ENCODE measurements at places on chromosomes 7 and 10.

DNA sequence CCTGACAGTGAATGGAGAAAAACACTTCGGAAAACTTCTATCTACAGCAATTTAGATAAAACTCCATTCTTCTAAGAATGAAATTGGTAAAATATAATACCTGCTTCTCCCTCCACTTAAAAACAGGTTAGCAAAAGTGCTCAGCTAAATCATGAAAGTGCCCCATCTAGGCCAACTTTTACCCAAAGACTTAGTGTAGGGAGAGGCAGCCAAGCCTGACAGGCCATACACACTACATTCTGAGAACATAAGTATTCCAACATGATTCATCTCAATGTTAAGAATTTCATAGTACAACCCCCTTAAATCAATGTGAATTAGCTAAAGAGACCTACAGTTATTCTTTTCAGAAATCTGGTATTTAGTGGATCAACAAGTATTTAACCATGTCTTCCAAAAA, 7.2 kb downstream of the FAM3C start:
- DNase-seq: no peak

DNA sequence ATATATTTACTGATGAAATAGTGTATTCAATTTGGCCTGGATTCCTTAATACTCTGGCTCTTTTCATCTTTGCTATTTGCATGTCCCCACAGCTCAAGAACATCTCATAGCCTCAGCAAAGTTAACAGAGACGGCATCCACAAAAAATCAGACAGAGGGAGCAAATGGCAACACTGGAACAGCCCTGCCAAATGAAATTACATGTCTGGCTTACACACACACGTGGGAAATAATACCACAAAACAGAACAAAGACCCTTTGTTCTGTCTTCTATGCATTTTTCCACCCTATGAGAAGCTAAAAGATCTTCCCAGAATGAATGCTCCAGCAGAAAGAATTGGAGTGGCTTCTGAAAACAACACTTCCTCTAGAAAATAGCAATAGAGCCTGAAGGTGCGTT, 139.5 kb downstream of the ALOX5 start:
- no peak for DNase-seq

DNA sequence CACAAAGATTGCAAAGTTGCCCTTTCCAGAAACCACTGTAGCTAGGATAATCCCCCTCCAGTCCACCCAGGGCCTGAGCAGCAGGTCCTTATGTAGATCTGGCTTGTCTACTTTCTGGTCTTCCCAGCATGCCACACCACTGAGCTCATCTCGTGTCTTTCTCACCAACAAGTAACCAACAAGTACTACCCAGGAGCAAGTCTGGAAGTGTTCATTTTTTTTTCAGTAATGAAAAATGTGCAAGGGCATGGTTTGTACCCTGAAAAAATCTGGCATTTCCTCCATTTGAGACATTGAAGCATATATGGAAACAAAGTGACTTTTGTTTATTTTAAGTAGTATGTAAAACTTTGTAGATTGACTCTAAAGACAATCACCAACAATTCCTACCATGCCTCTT, 120.8 kb downstream of the INHBA start:
- no peak for DNase-seq

DNA sequence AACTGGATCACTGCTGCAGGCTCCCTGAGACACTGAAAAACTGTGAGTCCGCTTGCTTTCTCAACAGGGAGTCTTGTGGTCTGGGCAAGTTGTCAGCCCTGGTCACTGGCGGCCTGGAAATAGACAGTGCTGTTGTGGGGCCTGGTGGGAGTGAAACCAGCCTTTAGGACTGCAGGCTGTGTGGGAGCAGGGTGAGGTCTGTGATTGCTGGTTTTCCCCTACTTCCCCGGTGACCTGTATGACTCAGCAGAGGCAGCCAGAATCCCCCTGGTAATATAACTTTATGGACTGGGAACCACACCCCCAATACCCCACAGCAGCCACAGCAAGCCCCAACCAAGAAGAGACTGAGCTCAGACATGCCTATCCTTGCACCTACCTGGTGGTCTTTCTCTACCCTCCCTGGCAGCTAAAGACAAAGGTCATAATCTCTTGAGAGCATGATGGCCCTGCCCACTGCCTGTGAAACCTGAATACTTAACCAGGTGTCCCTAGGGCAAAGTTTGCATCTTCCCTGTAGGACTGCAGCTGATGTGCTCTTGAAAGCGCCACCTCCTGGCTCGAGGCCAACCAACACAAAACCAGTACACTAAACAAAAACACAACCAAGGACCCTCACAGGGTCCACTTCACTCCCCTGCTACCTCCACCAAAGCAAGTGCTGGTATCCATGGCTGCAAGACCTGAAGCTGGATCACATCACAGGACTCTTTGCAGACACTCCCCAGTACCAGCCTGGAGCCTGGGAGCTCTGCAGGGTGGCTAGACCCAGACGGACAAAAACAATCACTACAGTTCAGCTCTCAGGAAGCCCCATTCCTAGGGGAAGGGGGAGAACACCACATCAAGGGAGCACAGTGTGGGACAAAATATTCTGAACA, 7.2 kb upstream of the ADAM22 start:
- no peak for DNase-seq

DNA sequence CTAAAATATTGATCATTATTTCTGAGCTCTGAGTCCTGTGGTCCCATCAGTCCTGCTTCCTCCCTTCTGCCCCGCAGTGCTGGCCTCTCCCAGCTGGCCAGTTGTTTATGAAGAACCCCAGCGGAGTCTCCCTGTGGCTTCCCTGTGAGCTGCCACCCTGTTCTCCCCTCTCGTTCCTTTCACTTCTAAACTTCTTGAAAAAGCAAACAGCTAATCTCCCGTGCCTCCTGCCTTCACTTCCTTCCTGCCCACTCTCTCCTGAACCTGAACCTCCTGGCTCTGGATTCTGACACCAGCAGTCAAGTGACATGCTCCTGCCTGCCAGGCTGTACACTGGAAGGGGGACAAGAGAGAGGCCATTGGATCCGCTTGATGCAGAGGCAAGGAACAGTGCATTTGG, 63.7 kb upstream of the ZPBP start:
- DNase-seq: no peak

DNA sequence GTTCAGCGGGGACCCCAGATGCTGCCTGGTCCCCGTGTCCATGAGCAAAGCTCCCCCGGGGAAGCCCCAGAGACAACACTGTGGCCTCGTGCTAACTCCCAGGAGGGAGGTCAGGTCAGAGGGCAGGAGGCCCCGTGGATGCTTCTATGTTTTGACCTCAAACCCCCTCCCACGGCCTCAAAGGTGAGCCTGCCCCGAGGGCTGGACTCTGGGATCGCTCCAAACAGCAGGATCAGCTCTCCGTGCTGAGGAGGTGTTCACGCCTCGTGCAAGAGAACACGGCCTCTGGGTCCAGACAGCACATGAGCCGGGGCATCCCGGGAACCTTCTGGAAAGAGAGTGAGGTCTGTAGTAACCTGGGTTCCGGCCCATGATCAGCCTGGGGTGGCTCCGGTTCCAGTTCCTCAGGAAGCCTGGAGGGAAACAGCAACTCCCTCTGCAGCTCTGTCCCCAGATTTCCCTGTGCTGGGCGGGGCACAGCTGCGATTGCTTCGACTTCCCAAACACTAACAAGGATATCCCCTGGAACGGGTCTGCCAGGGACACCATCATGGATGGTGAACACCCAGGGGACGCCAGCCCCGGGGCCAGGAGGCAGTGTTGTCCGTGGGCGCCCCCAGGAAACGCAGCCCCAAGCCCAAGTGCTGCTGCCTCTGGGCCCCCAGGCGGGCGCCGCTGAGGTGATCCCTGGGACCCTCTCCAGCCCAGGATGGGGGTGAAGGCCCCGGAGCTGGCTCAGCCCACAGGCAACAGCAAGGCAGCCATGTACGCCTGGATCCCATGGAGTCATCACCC, 18.0 kb upstream of the INPP5A start:
- DNase-seq: no peak

GRCh38 chr10:16195178-16195769, 241.5 kb upstream of the PTER start:
- DNase-seq: no peak

DNA sequence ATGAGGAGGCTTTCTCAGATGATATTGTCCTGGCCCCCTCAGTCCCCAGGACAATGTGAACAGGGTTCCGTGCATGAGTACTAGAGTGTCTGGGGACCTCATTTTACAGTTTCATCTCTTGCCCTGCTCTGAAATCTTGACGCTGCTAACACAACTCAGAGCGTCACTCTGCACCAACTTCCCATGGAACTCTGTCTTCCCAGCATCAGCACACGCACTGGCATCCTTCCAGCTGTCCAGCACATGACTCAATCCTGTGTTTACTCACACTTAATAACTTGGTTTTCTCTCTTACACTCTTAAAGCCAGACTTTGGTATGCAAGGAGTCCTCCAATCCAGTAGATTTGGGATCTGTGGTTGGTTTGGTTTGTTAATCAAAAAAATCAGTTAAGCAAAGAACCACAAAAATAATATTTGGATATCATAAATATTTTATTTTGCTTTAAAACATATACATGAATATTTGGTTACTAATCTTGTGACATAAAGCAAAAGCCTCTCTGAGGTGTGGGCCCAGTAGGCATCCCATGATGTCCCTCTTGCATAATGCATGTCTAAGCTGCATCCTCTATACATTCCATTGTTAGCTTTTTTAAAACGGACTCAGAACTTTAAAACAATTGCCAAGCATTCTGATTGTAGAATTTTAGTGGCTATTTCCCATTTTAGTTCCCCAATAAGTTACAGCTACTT, 131.0 kb downstream of the CXCL12 start:
- DNase-seq: no peak

DNA sequence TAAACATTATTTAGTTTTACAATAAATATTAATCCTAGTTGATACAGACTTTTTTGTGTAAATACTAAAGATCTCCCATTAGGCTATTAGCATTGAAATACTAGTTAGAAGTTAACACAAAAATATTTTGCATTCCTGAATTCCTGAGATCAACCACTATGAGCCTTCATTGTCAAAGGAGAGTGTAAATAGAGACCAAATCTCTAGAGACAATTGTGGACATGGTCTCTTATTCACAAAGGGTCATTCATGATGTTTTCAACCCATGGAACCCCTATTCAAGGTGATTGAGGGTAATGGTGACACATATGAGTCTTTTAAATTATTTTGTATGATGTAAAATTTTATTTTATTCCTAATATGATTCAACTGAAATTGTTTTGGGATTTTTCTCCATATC, 1454.8 kb upstream of the LRRTM3 start:
- no peak for DNase-seq

GRCh38 chr7:14001139-14001538, 11.7 kb upstream of the ETV1 start:
- DNase-seq: no peak

- DNase-seq: no peak
Measured at GRCh38 chr10:13219685-13220670, 14.2 kb downstream of the UCMA start.

DNA sequence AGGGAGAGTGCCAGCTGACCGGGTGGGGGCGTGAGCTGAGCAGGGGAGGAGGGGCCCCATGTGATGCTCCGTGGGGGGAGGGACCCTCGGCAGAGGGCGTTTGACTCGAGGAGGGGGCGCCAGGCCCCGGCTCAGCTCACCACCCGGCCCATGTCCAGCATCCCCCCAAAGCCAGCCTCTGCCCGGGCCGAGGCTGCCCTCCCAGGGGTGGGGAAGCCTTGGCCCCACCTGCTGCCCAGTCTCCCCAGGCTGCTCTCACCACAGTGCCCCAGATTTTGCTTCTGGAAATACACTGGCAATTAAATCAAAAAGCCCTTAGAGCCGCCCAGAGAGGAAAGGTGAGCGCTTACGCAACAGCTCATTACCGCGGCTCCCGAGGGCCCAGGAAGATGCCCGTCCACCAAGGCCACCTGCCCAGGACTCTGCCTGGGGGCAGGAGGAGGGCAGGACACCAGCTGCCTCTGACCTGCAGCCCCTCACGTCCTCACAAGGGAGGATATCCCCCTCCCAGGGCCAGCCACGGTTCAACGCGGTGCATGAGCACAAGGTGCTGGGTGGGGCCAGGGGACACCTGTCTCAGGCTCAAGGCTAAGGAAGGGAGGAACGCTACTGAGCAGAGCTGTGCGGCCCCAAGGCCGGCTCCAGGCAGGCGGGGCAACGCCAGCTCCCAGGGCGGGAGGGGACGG, 70.0 kb upstream of the INPP5A start:
- DNase-seq: no peak

- no peak for DNase-seq
Measured at GRCh38 chr10:14508725-14509124, 178.0 kb upstream of the FRMD4A start.

- DNase-seq: no peak
Measured at GRCh38 chr10:51528527-51528926, 170.9 kb downstream of the CSTF2T start.

DNA sequence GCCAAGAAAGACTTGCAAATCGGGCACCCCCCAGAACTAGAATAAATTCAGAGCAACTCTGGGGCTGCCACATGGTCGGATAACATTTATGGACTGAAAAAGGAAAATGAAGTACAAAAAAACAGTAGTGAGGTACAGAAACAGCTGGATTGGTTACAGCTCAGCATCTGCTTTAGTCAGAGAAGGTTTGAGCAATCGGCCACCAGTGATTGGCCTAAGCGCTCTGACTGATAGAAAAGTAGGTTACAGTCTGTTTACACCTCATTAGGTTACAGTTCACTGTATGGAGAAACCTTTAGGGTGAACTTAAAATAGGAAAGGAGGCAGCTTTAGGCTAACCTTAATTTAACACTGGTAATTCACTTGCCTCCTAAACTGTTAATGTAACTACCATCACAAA, 102.0 kb upstream of the DKK1 start:
- no peak for DNase-seq

GRCh38 chr7:114864278-114864677, 57.6 kb upstream of the MDFIC start:
- DNase-seq: no peak

DNA sequence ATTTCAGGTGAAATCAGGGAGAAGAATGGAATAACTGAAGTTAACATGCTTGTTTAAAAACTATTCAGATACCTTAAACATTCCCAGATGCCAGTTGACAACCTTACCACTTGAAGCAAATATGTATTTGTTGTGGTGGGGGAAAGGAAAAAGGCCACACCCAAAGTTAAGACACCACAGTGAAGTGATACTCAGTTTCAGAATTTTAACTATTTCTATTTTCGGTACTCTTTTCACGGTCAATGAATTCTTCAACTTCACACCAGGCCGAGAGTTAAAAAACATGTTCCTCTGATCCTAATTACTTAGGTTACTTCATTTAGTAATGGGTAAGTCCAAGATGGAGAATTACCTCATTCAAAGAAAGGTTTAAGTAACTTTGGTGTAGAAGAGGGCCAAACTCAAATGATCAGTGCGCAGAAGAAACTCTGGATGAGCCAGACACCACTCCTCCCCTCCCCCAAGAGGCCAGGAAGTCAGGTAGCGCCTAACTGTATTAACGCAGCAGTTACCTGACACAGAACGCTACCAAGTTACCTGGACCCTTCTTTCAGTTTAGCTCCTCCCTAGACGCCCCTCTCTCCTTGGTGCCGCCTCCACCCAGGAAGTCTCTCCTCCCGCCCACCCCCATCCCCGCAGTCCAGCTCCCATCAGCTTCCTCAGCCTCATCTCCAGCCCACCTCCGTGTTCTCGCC, 700 bp downstream of the MTPN start:
- no peak for DNase-seq
